ENCODE measurements at places on chromosomes 4 and X.

GRCh38 chr4:101218346-101218745, 129.0 kb downstream of the PPP3CA start:
- DNase-seq, result no peak

DNA sequence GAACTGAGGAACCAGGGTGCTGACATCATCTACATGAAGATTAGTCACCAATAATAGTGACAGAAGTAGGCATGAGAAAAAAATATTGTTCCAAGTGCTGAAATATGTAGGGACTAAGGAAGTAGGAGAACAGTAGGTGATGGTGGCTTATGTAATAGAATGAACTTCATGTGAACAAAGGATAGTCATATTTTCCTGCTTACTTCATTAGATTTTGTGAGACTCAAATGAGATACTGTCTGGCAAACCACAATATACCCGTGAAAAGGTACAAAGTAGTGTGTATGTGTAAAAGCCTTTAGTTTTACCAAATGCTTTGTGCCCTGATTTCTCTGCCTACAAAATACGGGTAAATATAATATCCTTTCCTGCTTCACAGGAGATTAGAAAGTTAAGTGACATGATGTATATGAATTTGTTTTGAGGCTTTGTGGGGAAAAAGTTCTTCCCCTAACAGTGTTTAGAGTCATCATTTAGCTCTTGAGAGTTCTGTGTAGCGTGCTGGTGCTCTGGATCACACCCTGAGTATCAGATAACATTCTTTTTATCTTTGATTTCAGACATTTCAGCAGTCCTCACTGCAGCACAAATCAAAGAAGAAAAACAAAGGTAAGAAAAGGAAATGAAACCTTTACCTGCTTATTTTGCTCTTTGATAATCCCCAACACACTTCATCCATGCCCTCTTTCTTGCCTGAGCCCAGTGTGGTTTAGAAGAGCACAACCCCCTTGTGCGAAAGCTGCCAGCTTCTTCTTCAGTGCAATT, 67.9 kb downstream of the KLHL34 start:
- DNase-seq, result no peak

DNA sequence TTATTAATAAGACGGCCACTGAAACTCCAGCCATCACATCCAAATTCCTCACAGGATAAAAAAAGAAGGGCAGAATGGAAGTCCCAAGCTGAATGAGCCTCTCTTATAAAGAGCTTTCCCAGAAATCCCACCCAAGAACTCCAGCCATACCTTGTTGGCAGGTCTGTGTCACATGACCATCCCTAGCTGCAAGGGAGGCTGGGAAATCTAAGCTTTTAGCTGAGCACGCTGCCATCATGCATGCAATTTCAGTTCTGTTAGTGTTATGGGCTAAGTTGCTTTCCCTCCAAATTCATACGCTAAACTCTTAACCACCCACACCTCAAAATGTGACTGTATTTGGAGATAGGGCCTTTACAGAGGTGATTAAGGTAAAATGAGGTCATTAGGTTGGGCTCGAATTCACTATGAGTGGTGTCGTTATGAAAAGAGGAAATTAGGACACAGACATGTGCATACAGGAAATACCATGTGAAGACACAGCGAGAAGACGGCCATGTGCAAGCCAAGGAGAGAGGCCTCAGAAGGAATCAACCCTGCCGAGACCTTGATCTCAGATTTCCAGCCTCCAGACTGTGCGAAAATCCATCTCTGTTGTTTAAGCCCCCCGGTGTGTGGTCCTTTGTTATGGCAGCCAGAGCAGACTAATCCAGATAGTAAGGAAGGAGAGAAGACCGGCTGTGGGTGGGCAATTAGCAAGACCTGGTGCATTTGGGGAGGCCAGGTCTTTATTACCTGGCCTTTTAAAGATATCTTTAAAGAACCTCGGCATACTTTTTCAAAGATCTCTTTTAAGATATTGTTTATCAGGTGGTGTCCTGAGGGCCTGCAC, 317.6 kb downstream of the BCOR start:
- no peak for DNase-seq

- no peak for DNase-seq
Observed at GRCh38 chr4:184122631-184123408, 94.9 kb downstream of the ENPP6 start.

DNA sequence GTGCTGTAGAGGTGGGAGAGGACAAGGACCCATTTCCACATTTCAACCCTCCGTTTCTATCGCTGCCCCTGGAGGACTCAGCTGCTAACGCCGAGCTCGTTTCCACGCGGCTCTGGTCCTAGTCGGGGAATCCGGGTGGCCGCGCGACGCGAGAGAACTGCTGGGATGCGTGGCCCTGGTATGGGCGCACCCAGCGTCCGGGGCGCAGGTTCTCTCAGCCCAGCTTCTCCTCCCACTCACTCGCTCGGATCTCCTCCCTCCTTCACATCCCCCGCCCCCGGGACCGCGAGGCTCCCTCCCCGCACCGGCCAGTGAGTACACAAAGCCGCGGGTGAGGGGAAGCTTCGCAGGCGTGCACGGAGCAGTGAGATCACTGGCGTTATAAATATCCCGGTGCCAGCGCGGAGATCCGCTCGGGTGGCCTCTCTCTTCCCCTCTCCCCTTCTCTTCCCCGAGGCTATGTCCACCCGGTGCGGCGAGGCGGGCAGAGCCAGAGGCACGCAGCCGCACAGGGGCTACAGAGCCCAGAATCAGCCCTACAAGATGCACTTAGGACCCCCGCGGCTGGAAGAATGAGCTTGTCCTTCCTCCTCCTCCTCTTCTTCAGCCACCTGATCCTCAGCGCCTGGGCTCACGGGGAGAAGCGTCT, at the start of gene FGF5:
Gene FGF5, plus strand, starts transcription at position 412 of the 649 bp plus-strand sequence. Its CDS starts 161 bp downstream, at position 573.
- DNase-seq, result peak; percentile 75
